ENCODE measurements at places on chromosomes 16 and 17. TPM values are rescaled to one million over a fixed set of nuclear protein-coding genes. Genes with fewer than 3 reads are reported as not detected.

DNA sequence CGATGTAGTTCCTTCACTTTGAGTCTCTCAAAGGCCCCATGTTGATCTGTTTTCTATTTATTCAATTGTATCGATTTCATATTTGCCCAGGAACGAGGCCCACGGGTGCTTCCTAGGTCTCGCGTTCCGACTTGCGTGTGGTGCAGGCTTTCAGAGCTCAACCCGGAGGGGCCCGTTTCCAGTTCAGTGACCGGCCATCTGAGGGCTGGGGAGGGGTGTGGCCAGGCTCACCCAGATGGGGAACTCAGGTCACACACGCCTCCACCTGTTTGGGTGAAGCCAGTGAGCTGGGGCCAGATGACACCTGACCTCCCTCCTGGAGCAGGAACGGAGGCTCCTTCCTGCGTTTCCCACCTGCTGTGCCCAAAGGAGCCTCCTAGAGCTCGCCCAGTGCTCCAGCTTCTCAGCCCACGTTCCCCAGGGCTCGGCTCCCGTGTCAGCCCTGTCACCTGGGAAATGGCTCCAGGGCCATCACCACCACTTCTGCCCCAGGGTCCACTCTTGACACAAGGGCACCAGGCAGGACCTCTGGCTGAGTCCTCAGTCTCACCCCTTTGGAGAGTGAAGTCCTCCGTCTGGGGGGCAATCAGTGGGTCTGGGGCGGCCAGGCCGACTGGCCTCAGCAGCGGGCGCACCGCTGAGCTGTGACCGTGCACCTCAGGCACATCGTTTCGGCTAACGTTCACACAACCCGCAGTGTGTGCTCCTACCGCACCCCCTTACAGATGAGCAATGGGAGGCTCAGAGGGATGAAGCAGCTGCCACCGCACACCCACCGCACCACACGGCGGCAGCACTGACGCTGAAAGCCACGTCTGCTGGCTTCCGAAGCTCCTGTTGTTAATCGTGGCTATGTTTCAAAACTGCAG is 18.0 kb downstream of the FOXF1 start:
- DNase-seq: no peak

DNA sequence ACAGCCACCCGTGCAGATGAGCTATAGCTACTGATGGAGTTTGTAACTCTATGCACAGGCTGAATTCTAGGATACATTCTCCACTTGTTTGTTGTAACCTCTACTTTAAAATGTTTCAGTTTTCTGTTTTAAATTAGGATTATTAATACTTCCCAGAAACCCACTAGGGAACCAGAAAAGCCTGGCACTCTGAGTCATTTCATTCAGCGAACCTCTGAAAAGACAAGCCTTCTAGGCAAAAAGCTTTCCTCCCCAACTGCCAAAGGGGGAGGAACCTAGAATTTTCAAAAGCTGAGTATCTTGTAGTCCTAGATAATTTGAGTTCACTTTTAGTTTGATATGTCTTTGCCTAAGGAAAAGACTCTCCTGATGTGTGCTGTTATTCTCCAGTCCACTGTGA is 43.2 kb downstream of the GOSR1 start:
- no peak for DNase-seq

GRCh38 chr17:49871211-49871610 is 23.3 kb upstream of the TAC4 start:
- no peak for DNase-seq

GRCh38 chr17:76394166-76394565 is 9.8 kb downstream of the SPHK1 start:
- DNase-seq: no peak

GRCh38 chr16:89150090-89150835 is 21.3 kb upstream of the CDH15 start:
- DNase-seq: peak; percentile 22

DNA sequence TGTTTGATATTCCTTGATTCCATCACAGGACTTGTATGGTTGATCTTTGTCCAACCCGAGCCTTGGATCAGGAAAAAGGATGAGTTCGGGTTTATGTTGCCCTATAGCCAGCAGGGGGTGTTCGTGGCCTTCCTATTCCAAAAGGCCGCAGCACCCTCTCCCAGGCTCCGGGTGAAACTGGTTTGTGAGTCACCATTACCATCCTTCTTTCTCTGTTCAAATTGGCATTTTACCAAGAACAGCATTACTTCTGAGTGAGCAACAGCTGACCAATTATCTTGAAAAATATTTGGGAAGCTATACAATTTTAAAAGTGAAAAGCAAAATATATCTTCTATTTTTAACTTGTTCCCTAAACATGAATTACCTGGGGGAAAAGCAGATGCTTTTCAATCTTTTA is 24.3 kb upstream of the KRT20 start:
- peak; percentile 83 for DNase-seq

DNA sequence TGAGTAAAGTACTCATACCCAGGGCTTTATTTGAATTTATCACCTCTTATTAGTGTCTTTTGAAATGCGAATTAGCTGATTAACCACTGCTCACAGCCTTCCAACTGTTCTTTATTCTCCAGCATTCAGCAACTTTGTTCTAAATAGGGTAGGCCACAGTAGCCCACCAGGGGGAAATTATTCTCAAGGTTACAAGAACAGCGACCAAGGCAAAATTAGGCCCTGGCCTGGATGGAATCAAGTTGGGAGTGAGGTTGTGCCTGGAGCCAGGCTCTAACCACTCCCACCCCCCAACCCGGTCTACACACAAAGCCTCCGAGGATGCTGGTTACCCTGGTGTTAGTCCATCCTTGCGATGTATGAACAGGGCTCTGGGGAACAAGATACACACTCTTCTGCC is 245.5 kb downstream of the STX8 start:
- DNase-seq: no peak

GRCh38 chr17:71921796-71922195 is 199.0 kb upstream of the SOX9 start:
- no peak for DNase-seq

DNA sequence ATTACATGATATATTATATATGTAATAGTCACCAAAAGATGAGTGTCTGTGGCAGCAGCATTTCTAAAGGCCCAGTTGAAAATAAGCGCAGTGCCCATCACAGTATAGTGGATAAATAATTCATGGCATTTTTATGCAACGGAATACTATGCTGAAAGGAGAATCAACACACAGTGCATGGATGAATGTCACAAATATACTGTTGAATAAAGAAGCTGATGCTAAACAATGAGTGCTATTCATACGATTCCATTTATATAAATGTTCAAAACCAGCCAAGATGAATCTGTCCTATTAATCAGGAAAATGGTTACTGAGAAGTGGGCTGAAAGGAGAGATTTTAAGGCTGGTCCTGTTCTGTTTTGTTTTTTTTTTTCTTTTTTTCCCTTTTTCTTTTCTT is 61.6 kb downstream of the HSD17B2 start:
- no peak for DNase-seq

- no peak for DNase-seq
These were observed 74.5 kb downstream of the RPGRIP1L start for GRCh38 chr16:53629151-53629550.

DNA sequence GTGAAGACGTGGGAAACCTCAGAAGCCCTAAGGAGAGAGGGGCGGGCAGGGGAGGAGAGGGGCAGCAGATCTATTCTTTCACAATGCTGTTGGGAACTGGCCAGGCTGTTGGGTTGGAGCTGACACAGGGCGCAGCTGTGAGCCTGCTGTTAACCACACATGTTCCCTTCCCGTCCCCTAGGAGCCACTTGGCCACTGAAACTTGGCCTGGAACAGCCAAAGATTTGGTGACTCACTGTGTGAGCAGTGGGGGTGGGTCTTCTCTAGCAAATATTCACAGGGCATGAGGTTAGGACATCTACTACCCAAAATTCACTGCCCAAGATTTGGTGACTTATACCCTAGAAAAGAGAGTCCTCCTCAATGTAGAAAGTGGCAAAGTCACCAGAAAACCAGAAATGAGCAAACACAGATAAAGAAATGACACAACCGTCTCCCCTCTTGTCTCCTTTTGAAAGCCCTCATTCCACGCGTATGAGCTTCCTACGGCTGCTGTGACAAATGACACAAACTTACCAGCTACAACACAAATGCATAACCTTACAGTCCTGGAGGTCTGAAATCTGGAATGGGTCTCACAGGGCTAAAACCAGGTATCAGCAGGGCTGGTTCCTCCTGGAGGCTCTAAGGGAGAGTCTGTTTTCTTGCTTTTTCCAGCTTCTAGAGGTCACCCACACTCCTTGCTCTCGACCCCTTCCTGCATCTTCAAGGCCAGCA is 6.3 kb downstream of the TBC1D16 start:
- peak; percentile 79 for DNase-seq

DNA sequence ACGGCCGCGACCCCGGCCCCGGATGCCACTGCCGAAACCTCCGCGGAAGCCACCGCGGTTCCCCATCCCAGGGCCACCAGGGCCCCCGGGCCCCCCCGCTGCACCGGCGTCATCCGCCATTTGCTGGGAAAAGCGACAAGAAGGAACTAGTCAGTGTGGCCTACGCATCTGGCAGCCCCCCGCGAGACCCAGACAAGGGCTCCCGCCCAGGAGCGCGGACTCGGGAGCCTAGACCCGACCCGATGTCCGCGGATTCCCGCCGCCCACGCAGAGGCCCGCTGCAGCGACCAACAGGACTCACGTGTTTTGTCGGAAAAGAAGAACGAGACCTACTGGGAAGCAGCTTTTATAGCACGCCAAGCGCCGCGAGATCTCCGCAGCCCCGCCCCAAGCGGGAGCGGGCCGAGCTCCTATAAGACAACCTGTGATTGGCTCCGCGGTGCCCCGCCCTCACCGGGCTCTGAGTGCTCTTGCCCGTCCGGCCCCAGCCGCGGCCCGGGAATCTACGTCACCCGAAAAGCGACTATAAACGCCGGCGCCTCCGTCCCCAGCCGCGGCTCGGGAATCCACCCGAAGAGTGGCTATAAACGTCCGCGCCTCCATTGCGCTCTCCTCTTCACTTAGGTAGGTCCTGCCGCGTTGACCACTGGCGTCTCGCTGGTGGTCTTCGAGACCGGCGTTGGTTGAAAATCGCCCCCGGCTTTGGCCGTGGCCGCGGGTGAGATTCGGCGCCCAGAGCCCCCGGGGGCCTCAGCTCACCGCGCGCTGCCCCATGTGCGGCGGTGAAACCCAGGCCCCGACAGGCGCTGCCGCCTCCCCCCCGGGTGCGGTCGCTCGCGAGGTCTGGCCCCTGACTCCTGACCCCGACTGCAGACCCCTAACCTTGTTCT is at the start of gene RPS2:
TSS of gene RPS2 (minus strand) at position 321 of the 890 bp plus-strand sequence. CDS start at position 120, 201 bp downstream.
- peak; percentile 100 for DNase-seq

- DNase-seq: no peak
These were observed 14.1 kb downstream of the ARHGEF15 start for GRCh38 chr17:8324132-8324531.

- no peak for DNase-seq
These were observed 146.7 kb downstream of the KCNJ12 start for GRCh38 chr17:21522755-21523336.

GRCh38 chr16:24700549-24701392 is 28.7 kb upstream of the TNRC6A start:
- peak; percentile 46 for DNase-seq

DNA sequence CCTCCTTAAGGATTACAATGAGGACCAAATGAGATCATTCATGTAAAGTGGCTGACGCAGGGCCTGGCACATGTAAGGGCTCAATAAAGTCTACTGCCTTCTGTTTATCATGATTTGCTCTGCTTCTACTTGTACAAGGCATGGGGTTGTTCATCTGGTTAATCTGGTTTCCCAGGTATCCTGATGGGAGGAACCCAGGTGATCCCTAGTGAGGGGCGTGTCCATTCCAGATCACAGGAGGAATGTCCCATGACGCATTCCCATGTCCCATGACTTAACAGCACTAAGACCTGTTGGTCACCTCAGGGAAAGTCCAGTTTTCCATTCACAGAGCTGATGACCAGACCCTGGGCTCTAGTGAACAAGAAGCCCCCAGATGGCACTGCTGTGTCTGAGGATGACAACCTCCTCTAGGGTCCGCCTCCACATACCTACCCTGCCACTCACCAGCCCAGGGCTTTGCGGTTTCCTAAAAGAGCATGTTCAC is 11.5 kb upstream of the TPPP3 start:
- DNase-seq: peak; percentile 68

GRCh38 chr16:57194512-57194911 is 8.4 kb downstream of the RSPRY1 start:
- no peak for DNase-seq

- DNase-seq: no peak
These were observed 15.7 kb downstream of the IGFBP4 start for GRCh38 chr17:40458851-40459482.

GRCh38 chr16:66639091-66639885 is 34.8 kb downstream of the CMTM3 start:
- DNase-seq: no peak

DNA sequence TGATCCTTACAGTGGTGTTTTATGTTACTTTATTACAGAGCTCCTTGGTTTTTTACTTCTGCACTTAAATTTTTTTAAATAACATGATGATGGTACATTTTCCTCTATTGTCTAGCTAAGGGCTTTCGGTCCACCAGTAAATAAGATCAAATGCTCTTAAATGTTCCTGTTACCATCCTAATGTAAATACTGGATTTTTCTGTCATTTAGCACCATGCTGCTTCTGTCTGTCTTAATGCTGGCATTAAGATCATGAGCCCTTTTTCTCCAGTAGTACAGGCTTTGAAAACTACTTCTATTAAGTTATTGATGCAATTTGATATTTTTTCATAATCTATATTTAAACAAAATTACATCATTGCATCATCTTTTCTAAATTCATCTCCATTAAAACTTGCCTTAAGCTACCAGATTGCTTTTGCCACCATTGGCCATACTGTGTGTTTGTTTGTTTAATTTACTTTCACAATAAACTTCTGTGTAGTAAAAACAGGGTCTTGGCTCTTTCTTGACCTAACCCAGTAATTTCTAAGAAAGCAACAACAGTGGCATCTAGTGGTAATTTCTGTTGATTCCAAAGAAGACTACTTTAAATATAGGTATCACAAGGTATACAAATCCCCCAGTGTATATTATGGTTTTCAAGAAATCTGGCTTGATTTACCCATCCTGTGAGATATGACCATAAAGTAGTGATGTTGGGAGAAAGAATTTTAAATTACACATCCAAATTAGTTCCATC is 9.0 kb upstream of the PHAF1 start:
- DNase-seq: no peak

DNA sequence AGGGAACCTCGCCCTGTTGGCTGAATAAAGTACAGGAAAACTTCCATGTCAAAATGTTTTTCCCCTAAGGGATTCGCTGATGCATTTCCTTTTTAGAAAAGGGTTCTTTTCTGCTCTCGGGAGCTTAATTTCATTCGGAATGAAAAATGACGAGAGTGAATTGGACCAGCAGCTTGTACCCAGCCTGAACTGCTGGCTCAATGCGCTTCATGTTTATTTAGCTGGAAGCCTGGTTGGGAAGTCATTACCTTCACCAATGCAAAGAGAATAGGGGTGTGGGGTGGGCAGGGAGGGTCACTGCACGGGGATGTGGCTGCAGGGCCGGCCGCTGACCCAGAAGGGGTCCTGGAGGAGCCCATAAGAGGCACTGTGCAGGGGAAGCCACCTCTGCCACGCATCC is 207.7 kb downstream of the ENGASE start:
- no peak for DNase-seq

Gene C17orf78
- total RNA-seq: not detected

Gene KRT33B
- total RNA-seq: not detected

Gene CCL7
- total RNA-seq: not detected

Gene SLC5A10
- not detected for total RNA-seq

Gene SPNS2
- total RNA-seq: 42.0 TPM

Gene PPP1R27
- not detected for total RNA-seq

Gene CCDC200
- total RNA-seq: not detected

Gene CLEC3A
- not detected for total RNA-seq

Gene KRTAP4-6
- total RNA-seq: not detected

Gene SLC52A1
- total RNA-seq: 0.86 TPM
